Mesothelial cell of epicardium (in vitro differentiated cells): ENCODE measurements at places on chromosomes 4 and X. TPM values are rescaled to one million over a fixed set of nuclear protein-coding genes. Genes with fewer than 3 reads are reported as not detected.

DNA sequence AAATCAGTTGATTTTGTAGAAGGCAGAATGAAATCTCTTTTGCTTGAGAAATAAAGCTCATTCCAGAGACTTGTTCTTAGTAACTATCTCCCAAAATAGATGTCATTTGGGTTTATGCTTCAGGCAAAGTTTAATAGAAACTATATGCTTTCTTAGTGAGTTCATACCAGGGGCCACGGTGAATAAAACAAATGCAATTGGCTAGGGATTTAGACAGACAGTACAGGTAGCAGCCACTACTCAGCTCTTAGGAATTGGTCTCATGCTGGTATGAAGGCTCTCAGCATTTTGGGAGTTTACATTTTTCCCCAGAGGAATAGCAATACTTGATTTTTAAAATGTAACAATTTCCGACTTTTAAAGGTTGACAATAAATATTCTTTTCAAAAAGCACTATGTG lies 27.0 kb downstream of the GYPA start:
- H3K27me3 ChIP-seq = peaks cover 35% of the 10 kb centered on the region
- H3K27ac ChIP-seq = no peak overlapping the region
- no peak overlapping the region for H3K4me3 ChIP-seq
- H3K36me3 ChIP-seq = no peaks in the 10 kb centered on the region

- H3K4me3 ChIP-seq = no peak overlapping the region
- H3K27ac ChIP-seq = no peak overlapping the region
- H3K4me1 ChIP-seq = no peaks in the 10 kb centered on the region
- H3K27me3 ChIP-seq = no peaks in the 10 kb centered on the region
These were observed 103.6 kb upstream of the ADGRG2 start for GRCh38 chrX:19225909-19226308.

PF4V1 gene
- total RNA-seq = not detected in 3 replicates

GRCh38 chr4:174996079-174996478 lies 77.9 kb downstream of the ADAM29 start:
- H3K4me1 ChIP-seq = no peaks in the 10 kb centered on the region
- H3K27me3 ChIP-seq = no peaks in the 10 kb centered on the region
- H3K4me3 ChIP-seq = no peak overlapping the region
- no peaks in the 10 kb centered on the region for H3K36me3 ChIP-seq

DNA sequence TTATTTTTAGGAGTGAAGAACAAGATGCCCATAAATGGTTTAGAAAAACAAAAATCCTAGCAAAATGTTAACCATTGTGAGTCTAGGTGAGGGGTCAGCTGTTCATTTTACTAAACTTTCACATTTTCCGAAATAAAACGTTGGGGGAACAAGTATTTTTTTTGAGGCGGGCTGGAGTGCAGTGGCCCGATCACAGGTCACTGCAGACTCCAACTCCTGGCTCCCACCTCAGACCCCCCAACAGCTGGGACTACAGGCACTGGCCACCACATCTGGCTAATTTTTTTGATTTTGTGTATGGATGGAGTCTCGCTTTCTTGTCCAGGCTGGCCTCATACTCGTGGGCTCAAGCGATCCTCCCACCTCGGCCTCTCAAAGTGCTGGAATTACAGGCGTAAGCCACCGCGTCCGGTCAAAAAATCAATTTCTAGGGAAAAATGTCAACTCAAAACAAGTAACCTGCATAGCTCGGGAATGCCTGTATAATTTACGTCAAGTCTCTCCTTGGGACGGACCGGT lies 742 bp upstream of the TAF1 start:
- no peaks in the 10 kb centered on the region for H3K27me3 ChIP-seq
- H3K36me3 ChIP-seq = peaks cover 3% of the 10 kb centered on the region
- no peak for DNase-seq
- H3K27ac ChIP-seq = peak overlapping the region; percentile 98
- H3K4me3 ChIP-seq = peak overlapping the region; percentile 97

DNA sequence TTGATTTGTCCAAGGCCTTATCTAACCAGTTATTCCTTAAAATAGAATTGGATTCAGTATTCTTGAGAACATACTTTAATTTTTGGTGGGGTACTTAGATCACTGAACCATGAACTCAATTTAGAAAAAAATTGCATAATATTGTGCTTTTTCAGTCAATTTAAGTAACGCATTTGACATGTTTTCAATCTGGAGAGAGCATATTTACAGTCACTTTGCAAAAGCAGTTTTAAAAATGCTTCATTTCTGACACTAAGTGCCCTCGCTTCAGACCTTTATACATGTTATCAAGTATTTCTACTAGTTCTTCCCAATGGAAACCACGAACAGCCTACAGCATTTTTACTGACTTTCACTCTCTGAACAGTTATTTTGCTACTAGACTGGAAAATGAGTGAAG lies 257.1 kb upstream of the NDST4 start:
- H3K4me1 ChIP-seq = peaks cover 3% of the 10 kb centered on the region
- no peak overlapping the region for H3K27ac ChIP-seq

XG gene
- total RNA-seq = 0.60 to 1.3 TPM (median 1.2 TPM) in 3 replicates

DNA sequence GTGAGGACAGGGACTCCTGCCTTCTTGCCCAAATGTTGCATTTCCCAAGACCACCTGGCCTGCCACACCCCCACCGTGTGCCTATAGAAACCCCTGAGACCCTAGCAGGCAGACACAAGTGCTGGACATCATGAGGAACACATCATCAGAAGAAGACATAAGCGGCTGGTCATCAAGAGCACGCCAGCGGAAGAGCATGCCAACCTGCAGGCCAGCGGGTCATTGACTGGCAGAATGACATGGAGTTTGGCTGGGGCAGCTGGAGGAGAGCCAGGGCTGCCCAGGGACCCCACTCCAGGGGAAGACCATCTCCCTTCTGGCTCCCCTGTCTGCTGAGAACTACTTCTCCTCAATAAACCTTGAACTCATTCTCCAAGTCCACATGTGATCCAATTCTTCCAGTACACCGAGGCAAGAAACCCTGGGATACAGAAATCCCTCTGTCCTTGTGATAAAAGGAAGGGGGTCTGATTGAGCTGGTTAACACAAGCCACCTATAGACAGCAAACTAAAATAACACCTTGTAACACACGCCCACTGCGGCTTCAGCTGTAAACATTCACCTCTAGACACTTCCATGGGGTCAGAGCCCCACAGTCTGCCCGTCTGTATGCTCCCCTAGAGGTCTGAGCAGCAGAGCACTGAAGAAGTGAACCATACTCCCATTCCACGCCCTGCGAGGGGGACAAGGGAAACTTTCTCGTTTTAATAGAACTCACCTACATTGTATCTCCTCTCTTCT lies 164.8 kb upstream of the EMCN start:
- DNase-seq = no peak
- no peak overlapping the region for H3K27ac ChIP-seq
- no peak overlapping the region for H3K4me3 ChIP-seq
- H3K4me1 ChIP-seq = no peaks in the 10 kb centered on the region
- no peaks in the 10 kb centered on the region for H3K36me3 ChIP-seq

STOX2 gene
- 95.6 to 104 TPM (median 103 TPM) in 3 replicates for total RNA-seq

DNA sequence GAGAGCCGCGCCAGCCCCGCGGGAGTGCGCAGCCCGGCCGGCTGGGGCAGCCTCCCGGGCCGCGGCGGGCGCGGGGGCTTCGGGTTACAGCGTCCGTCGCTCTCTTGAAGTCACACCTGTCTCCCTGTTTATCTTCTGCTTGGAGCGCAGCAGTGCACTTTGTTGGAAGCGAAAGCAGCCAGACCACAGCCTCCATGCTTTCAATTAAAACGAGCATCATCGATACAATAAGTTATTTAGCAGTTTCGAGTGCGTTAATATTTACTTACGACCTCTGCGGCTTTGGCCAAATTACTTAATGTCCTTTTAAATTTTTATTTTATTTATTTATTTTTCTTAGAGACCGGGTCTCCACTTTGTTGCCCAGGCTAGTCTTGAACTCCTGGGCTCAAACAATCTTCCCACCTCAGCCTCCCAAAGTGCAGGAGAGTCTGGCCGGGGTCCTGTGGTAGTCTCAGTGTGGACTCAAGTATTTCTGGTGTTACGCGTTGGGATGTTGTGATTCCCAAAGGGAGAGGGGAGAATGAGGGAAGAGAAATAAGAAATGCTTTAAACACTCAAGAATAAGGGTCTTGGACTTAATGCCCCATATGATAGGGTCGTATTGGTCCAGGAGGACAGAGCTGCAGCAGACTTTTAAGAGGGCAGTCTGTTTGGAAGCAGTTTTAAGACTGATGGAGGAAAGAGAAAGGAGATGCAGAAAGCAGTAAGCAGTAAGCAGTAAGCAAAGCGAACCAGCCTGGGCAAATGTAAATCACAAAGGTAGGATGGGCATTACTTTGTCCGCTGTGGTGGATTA lies 504 bp upstream of the PDLIM3 start:
- H3K4me1 ChIP-seq = peaks cover 6% of the 10 kb centered on the region
- H3K36me3 ChIP-seq = no peaks in the 10 kb centered on the region
- peaks cover 23% of the 10 kb centered on the region for H3K27me3 ChIP-seq
- H3K27ac ChIP-seq = no peak overlapping the region
- DNase-seq = no peak

GRCh38 chr4:139540161-139540560 lies 15.9 kb downstream of the SETD7 start:
- no peaks in the 10 kb centered on the region for H3K27me3 ChIP-seq
- peaks cover 32% of the 10 kb centered on the region for H3K36me3 ChIP-seq
- no peaks in the 10 kb centered on the region for H3K4me1 ChIP-seq
- H3K4me3 ChIP-seq = no peak overlapping the region
- H3K27ac ChIP-seq = no peak overlapping the region

DNA sequence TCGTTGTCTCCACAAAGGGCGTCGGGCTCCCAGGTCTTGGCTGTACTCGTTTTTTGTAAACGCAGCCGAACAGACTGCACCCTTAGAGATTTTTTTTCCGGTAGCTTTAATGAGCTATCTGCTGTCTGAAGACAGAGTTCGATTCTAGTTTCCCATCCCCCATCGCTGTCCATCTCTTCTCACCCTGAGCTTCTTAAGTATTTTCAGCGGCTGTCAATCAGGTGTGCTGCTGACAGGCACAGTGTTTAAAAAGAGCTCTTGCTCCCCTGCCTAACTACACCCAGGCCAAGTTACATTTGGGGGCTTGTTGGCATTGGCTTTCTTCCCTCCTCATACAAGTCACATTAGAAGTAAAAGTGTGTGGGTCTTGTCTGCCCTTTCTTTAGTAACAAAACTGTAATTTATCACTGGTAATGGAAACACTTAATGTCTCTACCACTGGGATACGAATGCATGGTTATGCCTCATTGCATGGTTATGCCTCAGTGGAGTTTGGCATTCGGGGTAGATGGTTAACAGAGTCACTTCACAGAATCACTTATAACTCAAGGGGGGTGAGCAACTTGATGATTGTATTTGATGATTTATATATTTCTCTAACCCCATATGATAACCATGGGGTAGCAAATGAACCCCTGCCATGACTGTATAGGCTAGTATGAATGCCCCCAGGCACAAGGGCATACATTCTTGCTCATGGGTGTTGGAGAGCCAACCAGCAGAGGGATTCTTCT lies 1.4 kb upstream of the ARHGAP6 start:
- no peaks in the 10 kb centered on the region for H3K36me3 ChIP-seq
- peak overlapping the region; percentile 78 for H3K4me3 ChIP-seq
- H3K27me3 ChIP-seq = peaks cover 75% of the 10 kb centered on the region
- no peak for DNase-seq

GRCh38 chrX:140250391-140250790 lies 254.5 kb downstream of the SOX3 start:
- no peaks in the 10 kb centered on the region for H3K36me3 ChIP-seq
- no peaks in the 10 kb centered on the region for H3K27me3 ChIP-seq
- DNase-seq = no peak
- H3K4me3 ChIP-seq = no peak overlapping the region
- no peaks in the 10 kb centered on the region for H3K4me1 ChIP-seq
- H3K27ac ChIP-seq = no peak overlapping the region

DNA sequence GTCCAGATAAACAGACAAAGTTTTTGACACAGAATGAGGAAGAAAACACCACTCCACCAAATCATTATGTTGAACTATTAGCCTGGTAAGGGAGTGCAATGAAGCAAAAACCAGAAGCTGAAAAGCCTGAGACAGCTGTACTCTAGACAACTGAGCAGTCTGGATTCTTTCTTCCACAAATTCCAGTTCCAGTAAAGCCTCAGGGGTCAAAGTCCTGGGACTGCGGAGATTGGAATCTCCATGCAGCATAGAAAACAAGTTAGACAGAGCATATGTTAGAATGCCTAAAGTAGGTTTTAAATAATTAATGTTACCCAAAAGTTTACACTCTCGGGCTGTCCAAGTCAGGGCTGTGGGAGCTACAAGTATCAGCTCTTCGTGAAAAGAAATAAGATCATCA lies 263.2 kb downstream of the TECRL start:
- H3K27me3 ChIP-seq = no peaks in the 10 kb centered on the region
- H3K4me1 ChIP-seq = no peaks in the 10 kb centered on the region
- DNase-seq = no peak

DMRTC1 gene
- total RNA-seq = 0.65 to 2.1 TPM (median 0.88 TPM) in 3 replicates

- H3K4me1 ChIP-seq = peaks cover 2% of the 10 kb centered on the region
- no peak for DNase-seq
- no peaks in the 10 kb centered on the region for H3K27me3 ChIP-seq
- no peak overlapping the region for H3K4me3 ChIP-seq
- no peak overlapping the region for H3K27ac ChIP-seq
These were observed 18.7 kb downstream of the RCHY1 start for GRCh38 chr4:75495476-75495875.

DNA sequence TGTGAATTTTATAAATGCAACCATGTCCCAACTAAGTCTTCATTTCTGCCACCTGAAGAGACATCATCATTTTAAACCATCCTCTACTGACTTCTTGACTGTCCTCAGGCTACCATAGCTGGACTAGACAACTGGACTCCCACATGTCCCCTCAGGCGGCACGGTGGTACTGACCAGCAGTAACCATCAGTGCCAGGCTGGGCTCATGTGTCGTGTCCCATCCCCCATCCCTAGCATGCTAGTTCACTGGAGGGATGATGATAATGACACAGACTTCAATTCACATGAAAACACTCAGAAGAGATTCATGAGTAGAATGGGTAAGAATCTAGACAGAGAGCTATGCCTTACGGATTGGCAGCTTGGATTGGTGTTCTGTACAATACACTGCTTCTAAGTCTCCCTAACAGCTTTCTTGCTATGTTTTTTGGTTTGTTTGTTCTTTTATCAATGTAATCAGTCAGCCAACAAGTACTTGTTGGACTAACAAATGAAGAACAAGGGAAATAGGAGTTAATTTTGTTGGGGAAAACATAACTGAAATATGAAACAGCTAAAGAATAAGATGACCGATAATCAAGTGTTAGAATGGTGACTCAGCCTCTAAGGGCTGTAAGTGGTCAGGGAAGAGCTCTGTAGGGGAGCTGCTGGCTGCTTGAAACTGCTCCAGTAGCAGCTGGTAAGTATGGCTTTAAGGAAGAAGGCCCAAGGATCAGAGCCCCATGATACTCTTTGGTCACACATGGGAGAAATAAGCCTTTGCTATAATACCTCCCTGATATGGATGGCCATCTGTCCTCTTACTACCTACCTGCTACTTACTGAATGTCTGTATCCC lies 10.3 kb downstream of the ZDHHC9 start:
- no peak overlapping the region for H3K4me3 ChIP-seq
- peaks cover 10% of the 10 kb centered on the region for H3K36me3 ChIP-seq
- H3K27ac ChIP-seq = no peak overlapping the region
- no peaks in the 10 kb centered on the region for H3K4me1 ChIP-seq

USP17L19 gene
- total RNA-seq = not detected in 3 replicates

DNA sequence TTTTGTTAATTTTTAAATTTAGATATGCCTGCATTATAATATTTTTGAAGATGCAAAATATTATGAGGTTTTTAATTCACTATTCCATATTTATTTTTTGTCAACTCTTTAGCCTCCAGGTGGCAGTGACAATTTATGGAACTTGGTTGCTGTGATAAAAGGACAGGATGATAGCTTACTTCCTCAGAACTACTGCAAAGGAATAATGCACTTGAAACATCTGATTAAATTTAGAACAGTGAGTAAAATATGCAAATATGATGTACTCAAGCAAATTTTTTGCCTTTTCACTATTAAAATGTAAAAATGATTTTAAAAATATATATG lies 45.1 kb downstream of the SPATA4 start:
- DNase-seq = no peak
- H3K36me3 ChIP-seq = no peaks in the 10 kb centered on the region
- no peak overlapping the region for H3K27ac ChIP-seq
- peaks cover 4% of the 10 kb centered on the region for H3K4me1 ChIP-seq
